ENCODE measurements at places on chromosomes 13 and 19.

- DNase-seq = no peak
Measured at GRCh38 chr13:91318886-91319285, 28.6 kb upstream of the MIR17HG start.

DNA sequence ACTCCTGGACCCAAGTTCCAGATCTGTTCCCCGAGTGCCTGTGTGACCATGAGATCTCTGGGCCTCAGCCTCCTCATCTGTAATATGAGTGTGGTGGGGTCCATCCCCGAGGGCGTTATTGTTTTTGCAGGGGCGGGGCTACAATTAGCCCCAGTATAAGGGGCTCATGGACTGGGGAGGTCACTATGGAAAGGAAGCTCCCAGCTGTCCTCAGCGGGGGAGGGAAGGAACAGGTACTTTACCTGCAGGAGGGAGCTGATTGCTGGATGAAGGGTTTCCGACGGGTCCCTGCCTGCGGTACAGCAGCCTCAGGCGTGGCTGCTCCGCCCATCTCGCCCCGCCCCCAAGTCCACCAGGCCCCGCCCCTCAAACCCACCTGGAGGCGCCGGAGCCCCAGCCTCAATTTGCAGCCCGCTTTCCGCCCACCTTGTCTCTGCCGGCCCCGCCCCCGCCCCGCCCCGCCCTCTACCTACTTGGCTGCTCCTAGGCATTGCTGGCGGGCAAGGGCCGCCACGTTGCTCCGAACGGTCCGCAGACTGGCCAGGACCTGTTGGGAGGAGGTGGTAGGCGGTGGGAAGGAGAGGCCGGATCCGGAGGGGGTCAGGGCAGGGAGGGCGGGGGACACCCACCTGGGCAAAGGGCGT lies 5.5 kb downstream of the PDE4C start:
- DNase-seq = no peak

DNA sequence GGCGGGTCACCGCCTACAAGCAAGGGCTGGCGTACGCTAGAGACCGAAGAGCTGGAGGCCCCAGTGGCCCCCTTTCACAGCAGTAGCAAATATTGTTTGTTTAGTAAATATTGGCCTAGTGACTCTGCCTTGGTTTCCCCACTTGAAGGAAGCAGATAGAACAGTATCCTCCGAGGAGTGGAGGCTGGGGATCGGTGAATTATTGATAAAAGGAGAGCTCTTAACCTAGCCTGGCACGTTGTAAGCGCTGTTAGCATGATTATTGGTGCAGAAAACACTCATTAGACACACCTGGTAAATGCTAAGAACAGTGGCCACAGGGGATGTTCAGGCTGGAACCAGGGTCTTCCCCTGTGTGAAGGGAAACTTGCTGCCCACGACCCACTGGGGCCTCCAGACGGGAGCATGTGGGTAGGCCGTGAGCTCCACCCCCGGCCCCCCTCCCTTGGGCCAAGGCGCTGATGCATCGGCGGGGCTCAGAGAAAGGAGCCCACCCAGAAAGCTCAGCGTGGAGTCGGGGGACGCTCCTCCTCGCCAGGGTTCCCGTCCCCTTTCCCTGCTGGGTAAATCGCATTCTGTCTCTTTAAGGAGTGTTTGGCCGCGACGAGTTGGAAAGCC lies 2.3 kb downstream of the IER2 start:
- DNase-seq = no peak

DNA sequence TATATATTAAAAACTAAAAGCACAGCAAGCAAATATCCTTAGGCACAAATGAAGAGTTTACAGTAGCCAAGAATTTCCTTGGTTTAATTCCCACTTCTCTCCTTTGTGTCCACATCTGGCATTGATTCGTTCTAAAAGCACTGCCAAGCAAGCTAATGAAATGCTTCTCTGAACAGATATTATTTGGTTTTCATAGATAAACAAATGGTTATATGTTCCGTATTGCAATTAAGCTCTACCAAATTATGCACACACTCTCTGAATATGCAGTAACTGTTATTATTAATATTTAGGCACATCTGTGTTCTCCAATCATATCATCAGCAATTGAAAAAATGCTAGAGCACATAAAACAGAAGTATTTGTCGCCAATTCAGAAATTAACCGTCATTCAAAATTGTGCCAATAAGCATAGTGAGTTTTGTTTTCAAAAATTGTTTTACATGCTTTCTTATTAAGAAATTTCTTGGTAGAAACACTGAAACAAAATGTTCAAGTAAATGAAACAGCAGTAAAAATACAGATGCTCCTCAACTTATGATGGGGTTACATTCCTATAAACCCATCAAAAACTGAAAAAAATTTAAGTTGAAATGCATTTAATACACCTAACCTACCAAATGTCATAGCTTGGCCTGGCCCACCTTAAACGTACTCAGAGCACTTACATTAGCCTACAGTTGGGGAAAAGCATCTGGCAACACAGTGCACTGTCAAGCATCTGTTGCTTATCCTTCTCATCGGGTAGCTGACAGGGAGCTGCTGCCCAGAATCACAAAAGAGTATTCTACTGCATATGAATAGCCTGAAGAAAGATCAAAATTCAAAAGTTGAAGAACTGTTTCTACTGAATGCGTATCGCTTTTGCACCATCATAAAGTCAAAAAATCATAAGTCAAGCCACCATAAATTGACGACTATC lies 2134.7 kb downstream of the PCDH9 start:
- no peak for DNase-seq

GRCh38 chr13:40519637-40520036 lies 146.8 kb downstream of the FOXO1 start:
- DNase-seq = no peak

- DNase-seq = no peak
Measured at GRCh38 chr19:42153672-42154433, 21.6 kb upstream of the POU2F2 start.

- DNase-seq = no peak
Measured at GRCh38 chr19:3683405-3684053, 16.7 kb downstream of the PIP5K1C start.

DNA sequence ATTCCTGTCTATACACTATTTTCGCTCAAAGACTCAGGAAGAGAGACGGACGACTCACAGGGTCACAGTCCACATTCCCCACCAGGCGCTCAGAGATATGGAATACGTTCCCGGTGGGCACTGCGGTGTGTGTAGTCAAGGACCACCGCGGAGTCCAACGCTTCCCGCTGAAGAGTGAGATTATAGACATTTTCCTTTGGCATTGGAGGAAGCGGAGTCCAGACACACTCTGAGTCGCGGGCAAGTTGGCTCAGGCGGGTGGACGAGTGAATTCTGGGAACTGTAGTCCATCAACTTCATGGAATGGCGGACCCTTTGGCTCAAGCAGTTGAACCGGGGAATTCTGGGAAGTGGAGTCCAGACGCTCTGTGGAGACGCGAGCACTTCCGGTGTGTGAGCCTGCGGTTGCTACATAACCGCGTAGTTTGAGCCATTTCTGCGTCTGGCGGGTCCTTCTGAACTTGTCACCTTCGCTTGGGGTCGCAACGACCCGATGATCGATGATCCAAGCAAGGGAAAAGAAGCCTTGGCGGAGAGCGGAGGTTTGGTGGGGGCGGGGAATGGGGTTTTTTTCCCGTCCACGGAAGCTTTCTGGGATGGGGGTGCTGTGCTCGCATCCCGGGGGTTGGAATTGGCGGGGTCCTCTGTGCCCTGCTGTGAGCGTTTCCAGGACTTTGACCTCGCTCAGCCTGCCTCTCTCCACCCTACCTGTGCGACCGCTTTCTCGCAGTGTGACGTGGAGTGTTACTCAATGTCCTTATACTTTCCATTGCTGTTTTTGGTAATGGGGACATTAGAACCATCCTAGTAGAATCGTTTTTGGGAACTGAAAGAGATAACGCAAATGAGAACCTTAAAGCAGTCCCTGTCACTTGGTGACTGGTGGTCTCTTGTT lies at the start of gene ZNF230:
ZNF230 (plus strand) TSS at position 392 of the 895 bp plus-strand sequence. CDS start 4,122 bp downstream, outside the sequence.
- peak; percentile 90 for DNase-seq

GRCh38 chr13:37686501-37686900 lies 87.9 kb upstream of the POSTN start:
- DNase-seq = no peak

- DNase-seq = no peak
Measured at GRCh38 chr13:96617528-96617927, 376.7 kb downstream of the OXGR1 start.

DNA sequence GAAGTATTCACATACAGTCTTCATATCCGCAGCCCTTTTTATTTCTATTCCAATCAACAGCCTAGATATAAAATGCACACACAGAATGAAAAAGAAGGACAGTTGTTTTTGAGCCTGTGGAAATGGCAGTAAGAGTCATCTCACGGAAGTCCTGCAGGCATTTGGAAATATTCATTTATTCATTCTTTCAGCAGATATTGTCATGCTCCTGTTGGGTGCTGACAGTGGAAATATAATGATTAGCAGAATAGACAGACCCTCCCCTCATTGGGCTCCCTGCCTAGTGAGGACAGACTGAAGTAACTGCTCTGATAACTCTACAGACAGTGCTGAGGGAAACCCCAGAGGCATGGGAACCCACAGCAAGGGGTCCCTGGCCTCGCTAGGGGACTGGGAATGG lies 392.3 kb downstream of the FOXO1 start:
- DNase-seq = no peak

DNA sequence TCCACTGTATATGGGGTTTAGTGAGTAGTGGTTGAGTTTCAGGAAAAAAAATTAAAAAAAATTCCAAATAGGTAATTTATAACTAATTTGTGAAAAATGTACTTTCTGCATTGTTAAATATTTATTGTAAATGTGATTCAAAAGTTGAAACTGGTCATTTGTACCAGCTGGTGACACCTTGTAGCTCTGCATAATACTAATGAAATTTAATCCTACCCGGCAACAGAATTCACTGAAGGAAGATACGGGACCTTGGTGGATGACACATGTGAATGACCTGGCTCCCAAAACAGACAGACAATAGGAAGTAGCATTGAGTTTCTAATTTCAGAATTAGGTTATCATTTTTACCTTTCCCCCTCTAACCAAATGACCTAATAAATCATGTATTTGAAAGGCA lies 73.8 kb downstream of the SLITRK6 start:
- DNase-seq = no peak

DNA sequence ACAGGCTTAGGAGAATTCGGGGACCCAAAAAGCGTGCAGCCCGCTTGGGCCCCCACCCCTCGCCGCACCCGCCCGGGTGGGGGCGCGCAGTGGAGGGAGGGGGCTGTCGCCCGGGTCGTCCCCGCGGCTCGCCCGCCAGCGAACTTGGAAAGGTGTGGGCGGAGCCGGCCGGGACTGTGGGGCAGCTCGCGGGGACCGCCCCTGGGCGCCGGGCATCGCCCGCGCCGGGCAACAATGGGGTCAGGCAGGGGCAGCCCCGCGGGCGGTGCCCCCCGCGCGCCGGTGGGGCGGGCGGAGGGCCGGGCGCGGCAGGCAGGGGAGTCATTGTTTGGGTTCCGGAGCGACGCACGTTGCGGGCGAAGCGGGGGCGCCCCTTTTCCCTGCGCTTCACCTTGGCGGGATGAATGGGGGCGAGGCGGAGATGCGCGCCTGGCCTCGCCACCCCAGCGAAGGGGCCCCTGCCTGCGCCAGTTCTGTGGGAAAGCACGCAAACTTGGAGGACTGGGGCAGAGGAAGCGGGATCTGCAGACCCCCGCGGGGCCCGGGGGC lies 647 bp upstream of the KLF12 start:
- peak; percentile 63 for DNase-seq

GRCh38 chr13:50685491-50685890 lies 158.0 kb downstream of the DLEU7 start:
- no peak for DNase-seq

- DNase-seq = no peak
Measured at GRCh38 chr19:52099497-52100138, 4.1 kb upstream of the ZNF841 start.

- DNase-seq = no peak
Measured at GRCh38 chr13:97440598-97441170, 6.7 kb downstream of the RAP2A start.

GRCh38 chr19:42301646-42302203 lies at the start of gene PRR19:
Gene PRR19 (plus strand): TSS chr19:42302132. CDS start chr19:42309585, 7,453 bp downstream.
- DNase-seq = no peak

DNA sequence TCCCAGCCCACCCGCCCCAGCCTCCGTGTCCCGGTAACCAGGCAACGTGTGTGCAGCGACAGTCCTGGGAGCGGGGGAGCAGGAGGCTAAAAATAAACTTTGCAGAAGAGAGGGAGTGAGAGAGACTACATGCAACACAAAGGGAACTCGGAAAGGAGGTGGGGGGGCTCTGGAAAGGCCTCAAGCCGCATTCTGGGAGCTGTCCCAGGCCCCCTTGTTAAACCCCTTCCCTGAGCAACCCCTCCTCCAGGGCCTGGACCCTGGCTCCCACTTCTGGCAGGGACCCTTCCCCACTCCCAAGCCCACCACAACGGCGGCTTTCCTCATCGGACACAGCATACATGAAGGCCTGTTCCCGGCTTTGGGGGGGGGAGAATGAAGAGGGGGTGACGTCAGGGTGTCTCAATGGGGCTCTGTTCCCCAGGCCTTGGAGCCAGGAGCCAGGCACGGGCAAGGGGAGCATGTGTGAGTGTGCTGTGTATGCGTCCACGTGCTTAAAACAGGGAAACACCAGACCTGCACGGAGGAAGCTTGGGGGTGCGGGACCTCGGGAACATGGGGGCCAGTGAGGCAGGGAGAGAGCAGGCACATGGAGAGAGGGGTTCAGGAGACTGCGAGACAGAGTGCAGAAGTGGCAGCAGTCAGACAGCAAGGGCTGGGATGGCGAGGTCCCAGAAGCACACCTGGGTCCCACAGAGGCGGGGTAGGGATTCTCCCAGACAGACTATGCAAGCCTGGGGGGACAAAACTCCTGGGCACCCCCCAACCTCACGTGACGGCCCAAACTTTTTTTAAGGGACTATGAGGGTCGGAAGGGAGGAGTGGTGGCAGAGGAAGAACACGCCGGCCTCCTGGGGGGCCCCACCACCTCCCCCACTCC lies 2.3 kb downstream of the ERF start:
- DNase-seq = no peak

- DNase-seq = peak; percentile 8
Measured at GRCh38 chr19:34184880-34185491, 12.7 kb downstream of the LSM14A start.

GRCh38 chr13:63288576-63288975 lies 1872.9 kb upstream of the PCDH20 start:
- no peak for DNase-seq

- no peak for DNase-seq
Measured at GRCh38 chr13:20222553-20222952, 9.6 kb downstream of the GJB6 start.

GRCh38 chr19:13461536-13461935 lies 44.7 kb downstream of the CACNA1A start:
- DNase-seq = no peak

GRCh38 chr19:39106194-39106593 lies 19.4 kb upstream of the PAK4 start:
- DNase-seq = no peak

DNA sequence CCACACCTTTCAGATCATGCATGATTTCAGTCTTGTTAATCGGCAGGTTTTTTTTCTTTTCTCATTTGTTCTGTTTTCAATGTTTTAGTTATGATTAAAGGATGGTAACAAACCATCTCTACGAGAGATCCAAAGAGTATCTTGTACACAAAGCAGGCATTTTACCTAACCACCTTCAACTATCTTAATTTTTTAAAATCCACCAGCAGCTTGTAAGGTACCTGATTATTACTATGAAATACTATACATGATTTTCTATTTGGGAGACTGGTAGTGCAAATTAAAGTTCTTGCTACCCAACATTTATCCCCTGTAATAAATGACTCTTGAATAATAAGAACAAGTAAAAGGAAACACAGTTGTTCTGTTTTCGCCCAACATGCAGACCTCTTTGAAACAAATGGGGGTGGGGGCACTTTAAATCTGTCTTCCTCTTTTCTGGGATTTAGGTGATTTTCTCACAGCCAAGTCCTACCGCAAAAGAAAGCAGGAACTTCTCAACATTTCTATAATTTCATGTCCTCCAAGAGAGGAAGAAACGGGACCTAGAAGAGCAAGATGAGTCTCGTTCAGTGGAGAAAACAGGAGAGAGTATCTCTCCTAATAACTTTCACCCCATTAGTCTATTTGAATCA lies 3.6 kb downstream of the POU4F1 start:
- DNase-seq = no peak
